ENCODE measurements at places on chromosomes 12 and 14. TPM values are rescaled to one million over a fixed set of nuclear protein-coding genes. Genes with fewer than 3 reads are reported as not detected.

DNA sequence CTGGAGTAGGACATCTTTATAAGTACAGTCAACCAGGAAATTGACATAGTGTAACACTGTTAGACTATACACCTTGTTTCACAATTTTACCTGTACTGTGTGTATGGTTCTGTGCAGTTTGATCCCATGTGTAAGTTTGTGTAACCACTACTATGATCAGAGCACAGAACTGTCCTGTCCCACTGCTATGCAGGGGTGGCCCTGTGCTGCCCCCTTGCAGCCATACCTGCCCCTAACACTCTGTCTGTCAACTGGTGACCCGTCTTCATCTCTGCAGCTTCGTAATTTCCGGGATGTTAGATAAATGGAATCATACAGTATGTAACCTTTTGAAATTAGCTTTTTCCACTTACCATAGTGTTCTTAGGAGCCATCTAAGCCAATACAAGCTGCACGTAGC, 58.7 kb upstream of the RD3L start:
- ATAC-seq: no peak

- ATAC-seq: no peak
These were observed 204.5 kb downstream of the MON2 start for GRCh38 chr12:62670986-62671720.

- ATAC-seq: no peak
These were observed 30.1 kb downstream of the CDKL1 start for GRCh38 chr14:50366589-50366988.

DNA sequence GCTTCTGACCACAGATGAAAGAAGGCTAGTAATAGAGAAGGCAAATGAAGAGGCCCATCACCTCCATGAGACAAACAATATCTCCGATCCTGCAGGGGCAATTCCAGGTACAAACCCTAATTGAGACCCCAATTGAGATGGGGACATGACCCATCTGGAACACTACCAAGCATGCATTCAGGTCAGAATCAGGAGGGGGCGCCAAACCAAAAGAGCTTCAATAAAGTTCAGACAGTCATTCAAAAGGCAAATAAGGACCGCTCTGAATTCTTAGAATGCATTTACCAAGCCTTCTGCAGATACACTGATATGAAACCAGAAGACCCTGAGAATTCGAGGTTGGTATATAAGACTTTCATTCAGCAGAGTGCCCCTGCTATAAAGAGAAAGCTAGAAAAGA, 10.2 kb upstream of the EDDM3B start:
- ATAC-seq: no peak

DNA sequence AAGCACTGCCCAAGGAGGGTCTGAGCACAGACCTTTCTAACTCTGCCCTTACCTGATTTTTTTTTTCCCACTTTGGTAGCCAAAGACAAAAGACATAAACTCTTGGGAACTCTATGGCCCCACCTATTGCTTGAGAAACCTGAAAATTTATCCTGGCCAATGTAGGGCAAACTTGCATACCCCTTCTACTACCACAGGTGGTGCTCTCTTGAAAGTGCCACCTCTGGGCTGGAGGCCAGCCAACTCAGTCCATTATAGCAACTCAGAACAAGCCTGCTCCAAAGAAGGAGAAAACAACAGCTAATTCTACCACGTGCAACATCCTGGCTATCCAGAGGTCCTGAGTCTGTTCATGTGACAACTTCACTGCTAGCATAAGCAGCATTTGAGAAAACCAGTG, 55.7 kb upstream of the ABCD2 start:
- ATAC-seq: no peak

DNA sequence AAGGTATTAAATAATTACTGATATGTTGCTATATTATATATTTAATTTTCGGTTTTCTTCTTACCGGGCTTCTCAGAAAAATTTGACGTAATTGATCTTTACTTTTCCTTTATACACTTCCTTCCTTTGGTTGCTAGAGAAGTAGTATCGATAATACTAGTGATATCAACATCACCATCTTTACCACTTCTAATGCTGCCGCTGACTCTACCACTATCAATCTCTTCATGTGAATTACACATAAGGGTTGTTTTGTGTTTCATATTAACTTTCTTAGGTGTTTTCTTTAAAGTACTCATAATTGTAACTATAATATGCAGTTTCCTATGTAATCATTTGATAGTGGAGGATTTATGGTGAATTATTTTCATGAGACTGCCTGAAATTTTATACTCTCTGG, 30.9 kb upstream of the KLRF1 start:
- no peak for ATAC-seq

DNA sequence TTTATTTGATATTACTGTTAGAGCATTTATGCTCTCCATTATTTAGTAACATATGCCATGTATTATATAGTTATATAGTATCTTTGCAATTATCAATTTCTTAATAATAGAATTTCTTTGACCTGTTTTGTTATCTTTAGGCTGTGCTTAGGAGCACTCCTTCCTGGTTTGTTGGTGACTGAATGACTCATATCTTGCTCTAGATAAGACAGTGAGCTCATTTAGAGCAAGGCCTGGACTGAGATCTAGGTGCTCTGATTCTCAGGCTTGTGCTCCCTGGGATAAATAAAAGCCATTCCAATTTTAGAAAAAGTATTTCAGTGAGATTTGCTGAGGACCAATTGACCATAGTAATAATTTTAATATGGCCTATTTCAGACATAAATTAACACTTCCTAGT, 951.2 kb downstream of the FLRT2 start:
- ATAC-seq: no peak

Gene FAM186B
- 1.8 TPM for total RNA-seq

Gene STYK1
- 0.16 TPM for total RNA-seq

Gene ZNF385A
- 3.8 TPM for total RNA-seq

Gene TMEM253
- 0.57 TPM for total RNA-seq

Gene PTPRO
- total RNA-seq: 22.5 TPM
